ENCODE measurements at places on chromosomes 3 and 15.

DNA sequence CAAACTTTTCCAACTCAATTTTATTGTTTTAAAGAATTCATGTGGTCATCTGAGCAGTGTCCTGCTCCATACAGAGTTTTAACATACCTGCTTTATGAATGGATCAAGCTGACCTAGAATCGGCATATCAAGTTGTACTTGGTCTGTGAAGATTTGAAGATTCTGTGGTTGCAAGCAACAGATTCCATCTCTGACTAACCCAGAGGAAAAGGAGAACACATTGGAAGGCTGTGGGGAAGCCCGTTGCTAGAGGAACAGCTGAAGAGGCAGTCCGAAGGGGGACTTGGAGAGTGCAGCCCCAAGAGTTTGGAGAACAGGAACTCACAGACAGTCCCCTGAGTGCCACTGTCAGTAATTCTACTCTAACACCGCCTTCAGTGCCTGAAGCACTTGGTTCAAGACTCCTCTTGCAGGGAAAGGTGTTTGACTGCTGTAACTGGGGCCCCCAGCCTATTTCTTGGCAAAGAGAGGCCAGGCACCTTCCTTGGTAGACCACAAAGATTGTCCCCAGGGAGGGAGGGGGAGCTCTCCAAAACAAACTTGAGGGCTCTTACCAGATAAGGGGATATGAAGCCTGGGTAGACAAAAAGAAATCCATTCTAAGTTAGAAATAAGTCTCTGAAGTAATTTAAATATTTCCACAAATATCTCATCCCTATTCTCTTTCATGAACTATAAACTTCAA, 88.8 kb downstream of the LARS2 start:
- DNase-seq = no peak

DNA sequence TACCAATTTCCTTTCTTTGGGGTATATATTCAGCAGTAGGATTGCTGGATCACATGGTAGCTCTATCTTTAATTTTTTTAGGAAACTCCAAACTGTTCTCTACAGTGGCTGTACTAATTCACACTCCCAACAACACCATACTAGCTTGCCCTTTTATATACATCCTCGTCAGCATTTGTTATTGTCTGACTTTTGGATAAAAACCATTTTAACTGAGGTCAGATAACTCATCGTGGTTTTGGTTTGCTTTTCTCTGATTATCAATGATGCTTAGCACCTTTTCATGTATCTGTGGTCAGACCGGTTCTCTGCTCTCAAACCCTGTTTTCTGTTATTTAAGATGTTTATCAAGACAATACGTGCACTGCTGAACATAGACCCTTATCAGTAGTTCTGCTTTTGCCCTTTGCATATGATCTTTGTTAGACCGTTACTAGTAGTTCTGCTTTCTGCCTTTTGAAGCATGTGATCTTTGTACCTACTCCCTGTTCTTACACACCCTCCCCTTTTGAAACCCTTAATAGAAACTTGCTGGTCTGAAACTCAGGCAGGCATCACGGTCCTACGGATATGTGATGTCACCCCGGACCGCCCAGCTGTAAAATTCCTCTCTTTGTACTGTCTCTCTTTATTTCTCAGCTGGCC, 474.3 kb downstream of the RSL24D1 start:
- no peak for DNase-seq

DNA sequence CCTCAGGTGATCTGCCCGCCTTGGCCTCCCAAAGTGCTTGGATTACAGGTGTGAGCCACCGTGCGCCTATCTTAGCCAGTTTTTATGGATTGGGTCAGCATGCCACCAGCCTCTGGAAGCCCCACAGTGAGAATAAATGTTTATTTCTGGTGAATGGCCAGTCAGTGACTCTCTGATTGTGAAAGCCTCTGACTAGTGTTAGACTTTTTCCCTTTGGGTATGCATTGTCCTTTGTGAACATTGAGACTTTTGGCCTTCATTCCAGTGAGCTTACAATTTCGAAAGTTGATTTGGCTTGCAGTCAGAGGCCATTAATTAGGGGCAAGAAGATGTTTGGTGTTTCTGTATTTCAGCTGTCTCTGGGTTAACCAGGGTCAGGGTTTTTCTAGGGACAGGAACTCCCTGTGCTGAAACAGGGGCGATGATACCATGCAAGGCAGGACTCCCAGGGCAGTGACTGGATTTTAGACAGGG, 274.5 kb upstream of the C2CD4B start:
- DNase-seq = no peak

DNA sequence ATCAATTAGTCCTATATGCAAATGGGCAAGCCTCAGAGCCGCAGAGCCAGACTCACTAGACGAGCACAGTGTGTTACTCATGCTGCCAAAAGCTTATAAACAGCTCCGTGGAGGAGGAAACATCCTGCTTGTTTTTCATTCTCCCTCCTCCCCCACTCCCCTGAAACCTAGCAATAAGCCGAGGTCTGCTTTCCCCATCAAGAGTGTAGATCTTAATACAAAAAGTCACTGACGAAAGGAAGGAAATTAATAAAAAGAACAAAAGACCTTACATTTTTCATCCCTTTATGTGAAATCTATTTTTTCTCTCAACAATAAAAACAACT, 88.5 kb downstream of the XXYLT1 start:
- DNase-seq = no peak

DNA sequence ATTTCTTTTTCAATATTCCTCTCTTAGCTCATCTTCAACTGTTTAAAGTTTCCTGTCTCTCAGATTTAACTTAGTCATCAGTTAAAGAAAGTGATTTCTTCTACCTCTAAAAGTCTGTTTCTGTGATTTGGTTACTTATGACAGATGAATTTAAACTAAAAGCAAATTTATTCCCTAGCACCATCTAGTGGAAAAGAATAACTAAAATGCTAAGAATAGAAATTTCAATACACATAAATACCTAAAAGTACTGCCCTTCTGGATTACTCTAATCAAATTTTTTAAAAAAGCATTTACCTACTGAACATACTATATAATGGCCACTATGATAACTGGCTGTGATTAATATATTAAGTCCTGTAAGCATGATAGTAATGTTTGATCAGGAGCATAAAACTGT, 14.0 kb upstream of the ZCWPW2 start:
- no peak for DNase-seq

- DNase-seq = no peak
Measured at GRCh38 chr3:183369627-183370026, 58.8 kb downstream of the MCF2L2 start.

DNA sequence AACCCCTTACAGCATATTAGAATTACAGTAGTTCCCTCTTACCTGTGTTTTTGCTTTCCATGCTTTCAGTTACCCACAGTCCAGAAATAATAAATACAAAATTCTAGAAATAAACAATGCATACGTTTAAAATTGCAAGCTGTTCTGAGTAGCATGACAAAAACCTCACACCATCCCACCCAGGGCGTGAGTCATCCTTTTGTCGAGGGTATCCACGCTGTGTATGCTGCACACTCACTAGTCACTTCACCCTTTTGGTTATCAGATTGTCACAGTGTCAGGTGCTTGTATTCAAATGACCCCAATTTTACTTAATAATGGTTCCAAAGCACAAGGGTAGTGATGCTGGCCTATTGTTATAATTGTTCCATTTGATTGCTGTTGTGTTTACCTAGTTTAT, 72.5 kb upstream of the P3H2 start:
- peak; percentile 38 for DNase-seq

DNA sequence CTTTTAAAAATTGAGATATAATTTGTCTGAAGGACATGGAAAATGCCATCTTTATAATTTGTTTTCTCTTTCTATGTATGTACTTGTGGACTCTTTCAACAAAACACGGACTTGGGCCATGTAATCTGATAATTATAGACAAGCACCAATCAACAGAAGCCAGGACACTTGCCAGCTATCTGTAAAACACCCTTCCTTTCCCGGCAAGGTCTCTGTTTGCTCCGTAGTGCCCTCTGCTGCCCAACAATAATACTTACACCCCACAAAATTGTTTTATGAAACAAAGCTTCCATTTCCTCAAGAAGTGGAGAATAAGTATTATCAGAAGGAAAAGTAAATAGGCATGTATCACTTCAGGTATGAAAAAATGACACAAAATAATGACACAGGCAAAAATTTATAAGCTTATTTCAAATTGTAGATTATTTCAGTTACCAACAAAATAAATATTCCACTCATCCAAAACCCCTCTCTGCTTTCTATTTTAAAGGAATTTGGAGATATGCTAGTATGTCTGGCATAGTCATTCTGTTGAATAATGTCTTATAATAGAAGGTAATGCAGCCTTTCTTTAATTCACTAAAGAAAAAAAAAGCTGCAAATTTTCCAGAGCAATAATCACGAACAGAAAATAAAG, 32.8 kb downstream of the MYH15 start:
- DNase-seq = peak; percentile 68

- DNase-seq = no peak
Measured at GRCh38 chr15:97703400-97703799, 257.1 kb upstream of the ARRDC4 start.

- DNase-seq = no peak
Measured at GRCh38 chr3:179796421-179796820, 143.6 kb downstream of the USP13 start.

DNA sequence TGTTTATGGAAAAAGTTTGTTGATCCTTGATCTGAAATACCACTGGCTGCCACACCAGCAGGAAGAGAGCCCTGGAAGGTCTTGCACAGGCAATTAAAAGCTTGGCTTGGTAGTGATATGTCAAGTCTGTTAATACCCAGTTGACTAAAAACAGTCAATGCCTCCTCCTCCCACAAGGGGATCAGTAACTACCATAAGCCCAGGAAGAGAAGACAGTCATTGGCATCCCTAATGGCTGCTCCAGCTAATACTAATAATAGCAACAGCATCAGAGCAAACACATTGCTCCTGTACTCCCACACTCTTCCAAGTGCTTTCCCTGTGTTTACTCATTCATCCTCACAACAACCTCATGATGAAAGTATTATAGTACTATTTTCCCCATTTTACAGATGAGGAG, 528.6 kb downstream of the TAFA4 start:
- DNase-seq = no peak

GRCh38 chr15:81331600-81331999, 7.7 kb upstream of the STARD5 start:
- DNase-seq = no peak

DNA sequence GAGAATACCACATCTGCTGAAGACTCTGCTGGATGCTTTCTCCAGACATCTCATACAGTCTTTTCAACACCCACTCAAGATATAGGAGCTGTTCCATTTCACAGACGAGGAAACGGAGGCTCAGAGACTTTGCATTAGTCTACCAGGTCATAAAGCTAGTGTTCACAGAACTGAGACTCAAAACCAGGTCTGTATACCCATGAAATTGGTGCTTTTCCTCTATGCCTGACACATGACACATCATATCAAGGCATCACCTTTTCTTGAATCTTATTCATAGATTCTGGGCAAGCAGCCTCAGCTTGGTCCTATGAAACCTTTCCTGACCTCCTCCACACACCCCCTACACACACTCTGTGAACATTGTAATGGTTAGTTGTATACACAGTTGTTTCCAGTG, 101.2 kb downstream of the LPP start:
- DNase-seq = no peak

GRCh38 chr15:96262097-96262496, 68.4 kb upstream of the NR2F2 start:
- DNase-seq = no peak

DNA sequence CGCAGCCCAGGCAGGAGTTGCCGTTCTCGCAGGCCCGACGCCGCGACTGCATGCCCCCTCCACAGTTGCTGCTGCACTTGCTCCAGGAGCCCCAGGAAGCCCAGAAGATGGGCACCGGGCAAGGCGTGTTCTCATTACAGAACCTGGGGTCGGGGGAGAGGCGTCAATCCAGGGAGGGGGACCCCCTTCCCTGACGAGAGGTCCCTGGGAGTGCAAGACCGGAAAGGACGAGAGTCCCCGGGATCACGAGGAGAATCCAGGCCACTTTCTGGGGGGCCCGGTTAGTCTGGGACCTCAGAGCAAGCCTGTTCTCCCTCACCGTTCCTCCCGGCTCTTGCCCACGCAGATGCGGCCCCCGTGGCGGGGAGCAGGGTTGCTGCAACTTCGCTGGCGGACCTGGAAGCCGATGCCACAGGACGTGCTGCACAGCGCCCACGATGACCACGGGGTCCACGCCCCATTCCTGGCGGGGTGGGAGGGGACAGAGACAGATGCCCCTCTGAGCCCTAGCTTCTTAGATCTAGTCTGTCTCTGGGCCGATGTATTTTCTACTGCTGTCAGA, 113.9 kb downstream of the SEMA5B start:
- no peak for DNase-seq

DNA sequence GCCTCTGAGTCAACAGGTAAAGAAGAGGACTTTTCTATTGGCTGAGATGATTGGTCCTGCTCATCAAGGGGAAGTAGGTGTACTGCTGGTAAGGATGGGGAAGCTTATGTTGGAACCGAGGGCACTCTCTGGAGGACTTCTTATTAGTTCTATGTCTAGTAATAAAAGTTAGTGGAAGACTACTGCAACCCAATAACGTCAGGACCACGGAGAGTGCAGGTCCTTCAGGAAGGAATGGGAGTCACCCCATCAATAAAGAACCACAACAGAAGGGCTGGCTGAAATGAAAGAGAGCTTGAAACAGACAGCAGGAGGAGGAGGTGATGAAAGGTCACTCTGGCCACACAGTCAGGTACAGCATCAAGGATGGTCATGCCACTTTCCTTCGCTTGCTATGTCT, 68.8 kb upstream of the PRR23E start:
- no peak for DNase-seq

- no peak for DNase-seq
Measured at GRCh38 chr3:18883571-18883970, 264.7 kb upstream of the KCNH8 start.

- DNase-seq = no peak
Measured at GRCh38 chr3:106139826-106140225, 271.0 kb upstream of the CBLB start.

DNA sequence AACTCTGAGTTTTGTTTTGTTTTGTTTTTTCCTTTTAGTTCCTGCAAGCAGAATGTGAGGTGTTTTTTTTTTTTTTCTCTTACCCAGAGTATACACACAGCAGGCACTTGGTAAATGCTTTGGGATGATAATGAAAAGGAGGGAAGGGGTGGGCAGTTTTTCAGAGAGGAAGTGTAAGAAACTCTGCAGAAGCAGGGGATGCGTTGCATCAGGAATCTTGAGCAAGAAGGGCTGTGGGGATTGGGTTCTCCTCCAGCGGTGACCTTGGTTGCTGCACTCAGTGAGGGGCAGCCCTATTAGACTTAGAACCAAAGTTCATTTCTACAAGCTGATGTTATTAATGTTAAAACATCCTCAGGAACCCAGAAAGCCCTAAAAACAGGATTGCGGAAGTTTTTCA, 32.2 kb upstream of the TMEM158 start:
- DNase-seq = no peak

DNA sequence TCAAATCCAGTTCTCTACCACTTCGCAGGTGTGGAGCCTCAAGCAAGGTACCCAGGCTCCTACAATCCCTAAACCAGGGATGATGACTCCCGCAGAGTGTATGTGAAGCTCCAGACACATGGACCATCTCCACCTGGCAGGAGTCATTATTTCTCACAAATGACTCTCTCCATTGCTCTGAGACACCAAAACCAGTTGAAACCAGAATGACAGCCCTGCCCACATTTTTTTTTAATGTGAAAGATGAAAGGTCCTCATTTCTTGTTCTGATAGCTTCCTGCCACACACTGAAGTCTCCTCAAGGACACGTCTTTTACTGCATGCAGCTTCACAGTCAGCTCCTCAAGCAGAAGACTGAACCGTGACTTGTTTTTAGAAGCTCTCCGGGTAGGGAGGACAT, 61.4 kb upstream of the ZBTB38 start:
- DNase-seq = peak; percentile 36

GRCh38 chr15:67571648-67572415, 29.3 kb downstream of the MAP2K5 start:
- no peak for DNase-seq
